ENCODE measurements at places on chromosomes 1 and 21.
A peak's percentile ranks its signal among the peaks of the same experiment; 100 is the strongest.

DNA sequence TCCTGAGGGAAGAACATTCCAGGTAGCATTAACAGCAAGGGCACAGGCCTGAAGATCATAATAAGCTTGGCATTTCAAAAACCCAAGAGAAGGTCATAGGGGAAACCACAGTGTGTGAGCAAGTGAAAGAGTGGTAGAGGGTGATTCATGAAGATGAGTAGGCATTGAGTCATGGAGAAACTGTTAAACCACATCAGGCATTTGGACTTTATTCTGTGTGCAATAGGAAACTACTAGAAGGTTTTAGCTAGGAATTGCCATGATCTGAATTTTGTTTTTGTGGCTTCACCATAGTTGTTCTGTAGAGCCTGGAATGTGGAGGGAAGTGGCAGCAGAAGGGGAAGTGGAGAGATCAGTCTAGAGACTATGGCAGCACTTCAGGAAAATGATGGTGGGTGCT, 359.0 kb upstream of the PTBP2 start:
- peaks cover 4% of the 10 kb centered on the region for H3K27me3 ChIP-seq
- H3K36me3 ChIP-seq, result no peaks in the 10 kb centered on the region
- no peak overlapping the region for H3K4me3 ChIP-seq
- H3K27ac ChIP-seq, result no peak overlapping the region

DNA sequence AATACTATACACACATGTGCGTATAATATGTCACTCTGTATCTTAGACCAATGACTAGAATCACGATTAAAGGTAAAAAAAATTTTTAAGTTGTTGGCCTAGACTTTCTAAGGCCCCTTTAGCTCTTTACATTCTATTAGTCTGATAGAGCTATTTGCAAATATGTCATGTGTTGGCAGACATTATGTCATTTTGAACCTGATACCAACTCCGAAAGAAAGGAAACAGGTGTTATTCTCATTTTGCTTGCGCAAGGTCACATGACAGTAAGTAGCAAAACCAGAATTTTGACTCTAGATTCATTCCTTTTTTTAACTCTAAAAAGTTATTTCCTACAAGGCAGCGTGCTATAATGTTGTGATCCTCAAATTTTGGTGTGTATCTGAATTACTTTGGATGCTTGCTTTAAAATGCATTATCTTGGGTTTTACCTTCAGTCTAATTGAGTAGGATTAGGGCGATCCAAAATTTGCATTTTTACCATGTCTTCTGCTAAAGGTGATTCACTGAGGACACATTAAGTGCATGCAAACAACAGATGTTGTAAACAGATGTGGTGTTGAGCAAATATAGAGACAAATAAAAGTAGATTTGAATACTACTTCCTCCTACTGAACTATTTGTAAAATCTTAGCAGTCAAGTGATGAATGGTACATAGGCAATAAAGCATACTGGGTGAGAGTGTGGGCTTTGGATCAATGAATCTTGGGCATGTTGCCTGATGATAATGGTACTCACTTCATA, 63.5 kb upstream of the KIAA1614 start:
- H3K27me3 ChIP-seq, result no peaks in the 10 kb centered on the region
- H3K4me3 ChIP-seq, result no peak overlapping the region
- H3K27ac ChIP-seq, result no peak overlapping the region

GRCh38 chr1:63319046-63320021, 3.0 kb upstream of the FOXD3 start:
- peaks cover 28% of the 10 kb centered on the region for H3K36me3 ChIP-seq
- DNase-seq, result no peak
- peaks cover 67% of the 10 kb centered on the region for H3K27me3 ChIP-seq
- H3K4me3 ChIP-seq, result peak overlapping the region; percentile 30
- no peak overlapping the region for H3K27ac ChIP-seq

DNA sequence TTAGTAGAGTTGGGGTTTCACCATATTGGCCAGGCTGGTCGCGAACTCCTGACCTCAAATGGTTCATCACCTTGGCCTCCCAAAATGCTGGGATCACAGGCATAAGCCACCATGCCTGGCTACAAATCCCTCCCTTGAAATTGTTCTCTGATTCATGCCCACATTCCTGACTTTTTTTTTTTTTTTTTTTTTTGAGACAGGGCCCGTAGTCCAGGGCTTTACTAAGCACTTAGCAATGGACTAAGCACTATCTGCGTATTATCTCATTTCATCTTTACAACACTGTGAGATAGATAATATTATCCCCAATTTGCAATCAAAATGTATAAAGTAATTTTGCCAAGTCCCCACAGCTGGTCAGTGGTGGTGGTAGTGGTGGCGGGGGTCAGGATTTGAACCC, 58.9 kb downstream of the VWA5B1 start:
- DNase-seq, result no peak
- H3K27me3 ChIP-seq, result peaks cover 37% of the 10 kb centered on the region
- no peaks in the 10 kb centered on the region for H3K4me1 ChIP-seq
- H3K4me3 ChIP-seq, result no peak overlapping the region
- peaks cover 3% of the 10 kb centered on the region for H3K36me3 ChIP-seq

GRCh38 chr1:209911746-209912145, 26.3 kb upstream of the SYT14 start:
- no peaks in the 10 kb centered on the region for H3K4me1 ChIP-seq
- no peak overlapping the region for H3K27ac ChIP-seq
- H3K4me3 ChIP-seq, result no peak overlapping the region
- H3K36me3 ChIP-seq, result no peaks in the 10 kb centered on the region
- DNase-seq, result no peak
- H3K27me3 ChIP-seq, result peaks cover 2% of the 10 kb centered on the region

DNA sequence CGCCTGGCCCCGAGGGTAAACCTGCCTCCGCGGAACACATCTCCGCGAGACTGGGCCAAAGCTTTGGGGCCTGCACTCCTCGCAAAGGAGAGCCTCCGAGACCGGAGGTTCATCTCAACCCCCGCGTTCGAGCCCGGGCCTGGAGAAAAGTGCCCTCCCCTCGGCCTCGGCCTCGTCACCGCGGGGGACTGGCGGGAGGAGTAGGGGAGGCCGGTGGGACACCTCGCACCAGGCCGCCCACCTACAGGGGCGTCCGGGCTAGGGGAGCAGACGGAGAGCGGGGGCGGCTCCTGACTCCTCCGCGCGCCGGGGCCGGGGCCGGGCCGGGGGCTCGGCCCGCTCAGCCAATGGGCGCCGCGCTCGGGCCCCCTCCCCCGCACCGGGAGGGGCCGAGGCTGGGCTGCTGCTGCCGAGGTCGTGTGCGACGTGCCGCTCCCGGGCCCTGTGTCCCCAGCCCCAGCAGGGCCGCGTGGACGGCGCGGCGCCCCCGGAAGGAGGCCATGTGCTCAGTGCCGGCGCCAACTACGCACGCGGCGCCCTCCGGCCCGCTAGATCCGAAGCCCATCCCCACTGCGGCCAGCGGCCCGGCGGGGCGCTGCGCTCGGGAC, 684 bp downstream of the SLC2A1 start:
- DNase-seq, result peak; percentile 55
- no peaks in the 10 kb centered on the region for H3K36me3 ChIP-seq
- peak overlapping the region; percentile 92 for H3K27ac ChIP-seq
- H3K4me1 ChIP-seq, result peaks cover 21% of the 10 kb centered on the region
- no peaks in the 10 kb centered on the region for H3K27me3 ChIP-seq

GRCh38 chr1:233394860-233395717, 67.6 kb downstream of the MAP3K21 start:
- DNase-seq, result no peak
- no peak overlapping the region for H3K27ac ChIP-seq
- peaks cover 53% of the 10 kb centered on the region for H3K27me3 ChIP-seq
- H3K4me1 ChIP-seq, result no peaks in the 10 kb centered on the region

- no peak for DNase-seq
- H3K27ac ChIP-seq, result no peak overlapping the region
- H3K36me3 ChIP-seq, result no peaks in the 10 kb centered on the region
- H3K27me3 ChIP-seq, result no peaks in the 10 kb centered on the region
- H3K4me1 ChIP-seq, result no peaks in the 10 kb centered on the region
Observed at GRCh38 chr1:107532318-107532717, 391.5 kb downstream of the NTNG1 start.

DNA sequence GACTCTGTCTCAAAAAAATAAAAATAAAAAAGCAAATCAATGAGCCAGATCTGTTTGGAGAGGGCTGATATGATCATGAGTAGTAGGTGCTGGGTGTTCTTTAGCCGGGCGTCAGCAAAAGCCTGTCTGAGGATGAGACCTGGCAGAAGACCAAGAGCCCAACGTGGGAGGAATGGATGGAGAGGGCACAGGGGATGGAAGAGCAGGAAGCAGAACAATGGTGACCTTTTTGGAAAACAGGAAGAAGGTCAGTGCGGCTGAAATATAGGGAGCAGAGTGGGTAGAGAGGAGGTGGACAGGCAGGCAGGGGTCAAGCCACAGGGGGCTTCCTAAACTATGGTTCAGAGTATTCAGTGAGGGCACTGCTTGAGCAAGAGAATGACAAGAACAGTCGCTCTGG, 30.9 kb downstream of the VWA5B1 start:
- H3K36me3 ChIP-seq, result no peaks in the 10 kb centered on the region
- peak overlapping the region; percentile 64 for H3K4me3 ChIP-seq
- DNase-seq, result no peak

GRCh38 chr1:64839732-64840405, 95.0 kb downstream of the RAVER2 start:
- no peak for DNase-seq
- H3K27me3 ChIP-seq, result no peaks in the 10 kb centered on the region
- peak overlapping the region; percentile 74 for H3K27ac ChIP-seq
- H3K4me1 ChIP-seq, result peaks cover 2% of the 10 kb centered on the region
- peaks cover 12% of the 10 kb centered on the region for H3K36me3 ChIP-seq
- H3K4me3 ChIP-seq, result no peak overlapping the region

GRCh38 chr1:119549719-119550132, 42.7 kb downstream of the HSD3B1 start:
- no peaks in the 10 kb centered on the region for H3K27me3 ChIP-seq
- no peak for DNase-seq
- no peaks in the 10 kb centered on the region for H3K36me3 ChIP-seq
- no peak overlapping the region for H3K27ac ChIP-seq
- no peaks in the 10 kb centered on the region for H3K4me1 ChIP-seq

DNA sequence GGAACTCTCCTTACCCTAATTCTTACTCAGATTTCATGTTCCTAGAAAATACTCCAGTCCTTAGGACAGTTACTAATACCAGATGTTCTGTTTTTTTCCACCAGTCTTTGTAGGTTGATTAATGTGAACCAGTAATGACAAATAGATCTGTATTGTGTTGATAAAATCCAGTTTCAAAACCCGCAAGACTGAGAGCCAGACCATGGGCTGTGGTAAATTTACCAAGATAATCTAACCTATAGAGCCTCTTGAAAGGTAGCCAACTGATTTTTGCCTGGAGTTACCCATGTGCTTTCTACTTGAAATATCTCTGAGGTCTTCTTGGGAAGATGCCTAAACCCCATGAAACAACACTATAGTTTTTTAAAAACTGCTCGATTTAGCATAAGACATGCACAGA, 46.5 kb upstream of the CDC7 start:
- H3K27ac ChIP-seq, result no peak overlapping the region
- H3K4me1 ChIP-seq, result no peaks in the 10 kb centered on the region
- peaks cover 5% of the 10 kb centered on the region for H3K27me3 ChIP-seq

DNA sequence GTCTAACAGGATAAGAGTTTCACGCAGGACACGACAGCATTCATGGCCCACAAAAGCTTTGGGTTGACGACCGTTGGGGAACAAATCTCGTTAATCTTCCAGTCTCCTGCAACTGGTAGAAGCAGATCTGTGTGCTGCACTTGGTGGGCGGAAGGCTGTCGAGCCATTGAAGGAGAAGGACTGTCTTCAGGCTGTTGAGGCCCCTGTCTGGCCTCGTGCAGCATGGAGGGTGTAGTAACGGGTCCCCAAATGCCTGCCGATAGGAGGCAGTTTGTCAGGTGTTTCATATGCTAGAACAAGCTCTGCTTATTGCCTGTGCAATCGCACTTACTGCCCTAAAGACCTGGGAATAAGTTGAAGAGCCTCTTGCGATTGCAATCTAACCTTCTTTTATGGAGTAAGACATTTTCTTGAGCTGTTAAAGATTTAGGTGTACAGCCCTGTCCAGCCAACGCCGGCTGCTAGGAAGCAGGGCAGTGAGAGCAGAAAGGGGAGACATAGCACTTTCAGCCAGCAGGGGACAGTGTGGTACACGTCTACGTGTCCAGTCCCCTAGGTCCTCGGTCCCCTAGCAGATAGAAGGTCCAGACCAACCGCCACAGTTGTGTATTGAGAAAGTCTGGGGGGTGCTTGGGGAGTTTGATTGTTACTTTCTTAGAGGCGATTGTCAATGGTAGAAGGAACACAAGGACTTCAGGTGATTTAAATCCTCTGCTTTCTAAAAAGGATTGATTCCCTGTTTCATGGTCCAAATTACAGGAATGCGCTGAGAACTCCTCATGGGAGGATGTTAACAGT, 102.3 kb upstream of the TMPRSS2 start:
- no peaks in the 10 kb centered on the region for H3K4me1 ChIP-seq
- no peaks in the 10 kb centered on the region for H3K36me3 ChIP-seq
- DNase-seq, result no peak
- H3K27ac ChIP-seq, result no peak overlapping the region
- H3K4me3 ChIP-seq, result no peak overlapping the region

GRCh38 chr1:2046953-2047748, 3.1 kb upstream of the PRKCZ start:
- no peak overlapping the region for H3K27ac ChIP-seq
- H3K27me3 ChIP-seq, result peaks cover 10% of the 10 kb centered on the region
- DNase-seq, result no peak
- no peak overlapping the region for H3K4me3 ChIP-seq

DNA sequence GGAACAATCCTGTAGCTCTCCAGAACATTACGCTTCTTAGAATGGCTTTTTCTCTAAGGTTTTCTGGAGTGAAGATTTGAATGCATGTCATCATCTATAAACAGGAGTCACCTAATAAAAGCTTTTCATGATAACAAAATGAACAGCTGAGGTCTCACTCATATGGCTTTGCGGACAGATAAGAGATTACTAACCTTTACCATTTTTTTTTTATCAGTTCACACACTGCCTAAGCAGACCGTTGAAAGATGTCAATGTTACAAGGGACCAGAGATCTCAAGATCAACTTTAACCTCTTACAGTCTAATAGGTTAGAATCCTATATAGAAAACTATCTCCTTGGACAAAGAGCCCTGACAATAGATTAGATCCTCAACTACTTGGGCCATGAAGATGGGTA, 41.4 kb downstream of the SCMH1 start:
- H3K4me3 ChIP-seq, result no peak overlapping the region
- no peak for DNase-seq
- H3K27me3 ChIP-seq, result no peaks in the 10 kb centered on the region
- peaks cover 13% of the 10 kb centered on the region for H3K4me1 ChIP-seq

GRCh38 chr1:4397196-4397595, 257.2 kb upstream of the AJAP1 start:
- H3K27ac ChIP-seq, result no peak overlapping the region
- H3K4me1 ChIP-seq, result no peaks in the 10 kb centered on the region
- peaks cover 38% of the 10 kb centered on the region for H3K27me3 ChIP-seq
- no peaks in the 10 kb centered on the region for H3K36me3 ChIP-seq

GRCh38 chr1:29412591-29412990, 176.3 kb downstream of the PTPRU start:
- peaks cover 39% of the 10 kb centered on the region for H3K27me3 ChIP-seq
- no peak for DNase-seq
- H3K36me3 ChIP-seq, result no peaks in the 10 kb centered on the region
- H3K4me1 ChIP-seq, result no peaks in the 10 kb centered on the region

DNA sequence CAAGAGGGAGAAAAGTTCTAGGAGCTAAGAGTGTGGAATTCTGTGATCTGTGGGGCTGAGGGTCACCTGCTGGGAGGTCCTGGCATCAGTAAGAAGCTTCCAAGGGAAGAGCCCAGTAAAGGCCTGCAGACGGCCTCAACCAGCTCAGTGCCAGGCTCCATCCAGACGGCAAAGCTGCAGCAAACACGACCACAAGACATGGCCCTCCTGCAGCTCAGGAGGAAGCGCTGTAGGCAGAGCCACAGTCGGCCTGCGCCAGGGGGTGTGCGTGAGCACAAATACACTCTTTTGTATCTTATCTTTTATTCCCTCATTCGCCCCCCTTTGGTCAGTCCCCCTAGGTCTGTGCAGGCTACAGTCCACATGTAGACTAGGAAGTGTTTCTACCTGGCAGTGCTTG, 13.4 kb downstream of the C1orf174 start:
- no peak for DNase-seq
- no peaks in the 10 kb centered on the region for H3K27me3 ChIP-seq
- peaks cover 23% of the 10 kb centered on the region for H3K4me1 ChIP-seq

Measured in naive thymus-derived CD8-positive, alpha-beta T cell (primary cell).